ENCODE measurements at places on chromosomes 3 and 15.

GRCh38 chr3:182440101-182440500, 353.2 kb upstream of the ATP11B start:
- no peak overlapping the region for H3K27ac ChIP-seq
- H3K36me3 ChIP-seq, result no peaks in the 10 kb centered on the region
- H3K4me3 ChIP-seq, result no peak overlapping the region
- H3K4me1 ChIP-seq, result no peaks in the 10 kb centered on the region
- no peak for DNase-seq
- H3K27me3 ChIP-seq, result no peaks in the 10 kb centered on the region

DNA sequence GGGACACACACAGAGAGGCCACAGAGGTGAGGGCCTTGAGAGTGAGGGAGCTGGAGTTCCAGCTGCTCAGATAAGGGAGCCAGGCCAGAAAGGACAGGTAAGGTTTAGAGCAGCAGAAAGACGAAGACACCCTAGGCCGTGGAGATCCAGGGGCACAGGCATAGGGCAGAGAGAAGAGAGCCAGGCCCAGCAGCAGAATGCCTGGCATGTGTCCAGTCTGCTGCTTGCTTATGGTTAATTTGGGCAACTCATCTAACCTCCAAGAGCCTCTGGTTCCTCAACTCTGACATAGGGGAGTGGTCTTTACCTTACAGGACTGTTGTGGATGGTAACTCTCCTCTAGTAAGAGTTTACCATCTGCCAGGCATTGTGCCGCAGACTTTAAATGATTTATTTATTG, 35.9 kb downstream of the STARD5 start:
- DNase-seq, result peak; percentile 3
- no peak overlapping the region for H3K27ac ChIP-seq
- H3K27me3 ChIP-seq, result no peaks in the 10 kb centered on the region
- no peak overlapping the region for H3K4me3 ChIP-seq
- H3K36me3 ChIP-seq, result no peaks in the 10 kb centered on the region

DNA sequence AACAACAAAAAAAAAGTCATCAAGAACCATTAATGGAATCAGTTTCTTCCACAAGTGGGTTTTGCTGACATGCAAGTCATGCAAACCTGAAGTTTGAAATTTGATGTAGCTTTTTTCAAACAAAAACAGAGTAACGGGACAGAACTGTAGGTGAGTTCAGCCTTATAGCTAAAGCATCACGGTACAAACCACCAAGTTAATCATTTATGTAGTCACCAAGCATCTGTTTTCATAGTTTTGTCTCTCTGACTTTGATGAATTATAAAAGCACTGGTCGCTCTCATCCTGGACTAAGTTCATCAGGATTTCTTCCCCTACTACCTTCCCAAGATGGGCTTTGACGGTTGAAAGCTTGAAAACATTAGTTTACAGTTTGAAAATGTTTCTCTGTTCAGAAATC, 117.0 kb upstream of the SAMMSON start:
- no peak overlapping the region for H3K27ac ChIP-seq
- H3K27me3 ChIP-seq, result no peaks in the 10 kb centered on the region
- no peaks in the 10 kb centered on the region for H3K4me1 ChIP-seq
- DNase-seq, result no peak
- no peak overlapping the region for H3K4me3 ChIP-seq

- H3K4me1 ChIP-seq, result no peaks in the 10 kb centered on the region
- no peak overlapping the region for H3K27ac ChIP-seq
- H3K4me3 ChIP-seq, result no peak overlapping the region
- no peak for DNase-seq
These were observed 25.3 kb downstream of the MYO9A start for GRCh38 chr15:72092691-72093090.

DNA sequence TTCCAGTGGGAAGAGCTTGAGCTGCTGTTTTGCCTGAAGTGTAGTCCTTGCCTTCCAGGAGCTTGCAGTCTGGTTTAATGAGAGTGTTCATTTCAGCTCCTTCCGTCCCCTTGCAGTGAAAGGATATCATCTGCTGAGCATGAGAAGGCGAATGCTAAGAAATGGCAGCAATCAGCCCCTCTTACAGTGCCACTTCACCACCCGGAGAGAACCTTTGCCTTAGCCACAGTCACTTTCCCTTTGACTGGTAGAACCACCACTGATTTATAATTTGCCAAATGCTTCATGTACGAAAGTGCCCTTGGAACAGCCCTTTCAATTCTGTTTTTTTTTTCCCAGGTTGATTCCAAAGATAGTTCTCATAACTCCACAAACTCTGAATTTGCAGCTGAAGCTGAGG, 11.5 kb downstream of the TATDN2 start:
- no peak for DNase-seq
- peaks cover 7% of the 10 kb centered on the region for H3K4me1 ChIP-seq
- H3K27ac ChIP-seq, result no peak overlapping the region

- H3K4me3 ChIP-seq, result no peak overlapping the region
- H3K36me3 ChIP-seq, result no peaks in the 10 kb centered on the region
- no peaks in the 10 kb centered on the region for H3K4me1 ChIP-seq
- no peak overlapping the region for H3K27ac ChIP-seq
These were observed 97.9 kb downstream of the NAALADL2 start for GRCh38 chr3:174957081-174957480.

DNA sequence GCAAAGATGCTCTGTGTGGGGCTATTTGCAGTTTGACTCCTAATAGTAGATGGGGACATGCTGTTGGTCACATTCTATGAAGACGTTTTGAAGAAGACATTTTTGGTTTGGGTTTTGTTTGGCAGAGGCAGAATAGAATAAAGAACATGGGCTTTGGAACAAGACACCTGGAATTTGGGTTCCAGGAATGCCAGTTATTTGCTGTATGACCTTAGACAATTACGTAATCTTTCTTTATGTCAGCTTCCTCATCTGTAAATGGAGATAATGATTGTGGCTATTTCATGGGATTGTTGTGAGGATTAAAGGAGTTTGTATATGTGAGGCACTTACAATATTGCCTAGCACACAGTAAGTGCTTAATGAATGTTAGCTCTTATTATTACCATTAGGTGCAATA, 91.6 kb downstream of the MESD start:
- no peak overlapping the region for H3K27ac ChIP-seq
- no peaks in the 10 kb centered on the region for H3K27me3 ChIP-seq
- no peaks in the 10 kb centered on the region for H3K36me3 ChIP-seq
- no peak overlapping the region for H3K4me3 ChIP-seq

- peak; percentile 66 for DNase-seq
- H3K27me3 ChIP-seq, result peaks cover 53% of the 10 kb centered on the region
- no peak overlapping the region for H3K4me3 ChIP-seq
- no peaks in the 10 kb centered on the region for H3K36me3 ChIP-seq
These were observed 253.3 kb downstream of the TJP1 start for GRCh38 chr15:29568840-29569532.

DNA sequence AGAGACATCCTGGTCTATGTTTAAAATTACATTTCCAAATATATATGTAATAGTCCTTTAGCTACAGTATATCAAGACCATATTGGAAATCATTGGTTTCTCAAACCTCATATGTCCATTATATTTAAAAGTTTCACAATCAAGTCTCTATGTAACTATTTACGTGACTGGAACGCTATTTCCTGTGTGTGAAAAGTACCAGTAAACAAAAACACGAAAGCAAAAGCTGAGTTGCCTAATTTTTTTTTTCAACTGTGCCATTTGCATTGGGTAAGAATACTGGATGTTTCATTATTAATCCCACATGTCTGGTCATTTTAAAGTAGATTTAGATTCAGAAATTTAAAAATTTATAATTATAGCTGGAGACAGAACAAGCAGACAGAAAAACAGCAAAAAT, 381.4 kb downstream of the TBC1D5 start:
- no peak overlapping the region for H3K27ac ChIP-seq
- DNase-seq, result no peak
- H3K4me3 ChIP-seq, result no peak overlapping the region
- no peaks in the 10 kb centered on the region for H3K4me1 ChIP-seq
- no peaks in the 10 kb centered on the region for H3K27me3 ChIP-seq
- H3K36me3 ChIP-seq, result no peaks in the 10 kb centered on the region

DNA sequence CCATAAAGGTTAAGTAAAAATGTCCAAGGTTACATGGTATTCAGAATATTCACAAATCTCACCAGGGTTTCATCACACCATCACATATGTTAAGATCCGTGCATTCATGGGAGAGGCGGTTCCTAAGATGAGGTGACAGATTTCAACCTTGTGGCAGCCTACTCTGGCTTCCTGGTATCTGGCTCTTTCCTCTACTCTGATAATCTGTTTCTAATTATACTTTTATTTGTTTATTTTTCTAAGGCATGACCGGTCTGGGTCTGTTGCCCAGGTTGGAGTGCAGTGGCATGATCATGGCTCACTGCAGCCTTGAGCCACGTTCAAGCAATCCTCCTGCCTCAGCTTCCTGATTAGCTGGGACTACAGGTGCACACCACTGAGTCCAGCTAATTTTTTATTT, 34.4 kb downstream of the RAF1 start:
- DNase-seq, result no peak
- H3K27ac ChIP-seq, result no peak overlapping the region
- peaks cover 17% of the 10 kb centered on the region for H3K4me1 ChIP-seq
- H3K36me3 ChIP-seq, result no peaks in the 10 kb centered on the region

GRCh38 chr3:169554611-169555010, 108.9 kb downstream of the MECOM start:
- no peak overlapping the region for H3K27ac ChIP-seq
- no peak for DNase-seq
- H3K4me1 ChIP-seq, result no peaks in the 10 kb centered on the region
- no peaks in the 10 kb centered on the region for H3K36me3 ChIP-seq
- H3K4me3 ChIP-seq, result no peak overlapping the region

- H3K4me3 ChIP-seq, result no peak overlapping the region
- H3K36me3 ChIP-seq, result no peaks in the 10 kb centered on the region
- H3K4me1 ChIP-seq, result no peaks in the 10 kb centered on the region
- no peak for DNase-seq
These were observed 184.1 kb downstream of the ADAMTSL3 start for GRCh38 chr15:83837945-83838571.

DNA sequence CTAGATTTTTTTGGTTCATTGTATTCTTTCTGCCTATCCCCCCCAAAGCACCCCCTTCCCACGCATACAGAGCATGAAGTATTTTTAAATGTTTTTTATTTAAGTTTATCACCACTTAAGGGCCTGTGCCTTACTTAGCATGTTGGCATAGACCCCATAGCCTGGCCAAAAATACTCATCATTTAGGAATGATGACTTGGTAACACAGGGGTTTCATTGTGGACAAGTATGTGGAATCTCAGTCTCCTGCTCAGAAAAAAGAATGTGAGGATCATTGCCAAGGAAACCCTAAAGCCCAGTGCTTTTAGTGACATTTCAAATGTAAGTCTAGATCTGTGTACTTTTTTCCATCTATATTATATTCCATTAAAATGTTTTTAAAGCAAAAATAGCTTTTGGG, 146.3 kb downstream of the ALCAM start:
- H3K36me3 ChIP-seq, result no peaks in the 10 kb centered on the region
- H3K4me3 ChIP-seq, result no peak overlapping the region
- H3K27me3 ChIP-seq, result no peaks in the 10 kb centered on the region
- no peaks in the 10 kb centered on the region for H3K4me1 ChIP-seq
- H3K27ac ChIP-seq, result no peak overlapping the region
- DNase-seq, result no peak

All from transverse colon (tissue), 4 donors.